ENCODE measurements at places on chromosomes 3 and 15. TPM values are rescaled to one million over a fixed set of nuclear protein-coding genes. Genes with fewer than 3 reads are reported as not detected.
A peak's percentile ranks its signal among the peaks of the same experiment; 100 is the strongest.

- peak; percentile 90 for DNase-seq
Measured at GRCh38 chr3:178352326-178353005, 183.8 kb upstream of the KCNMB2 start.

DNA sequence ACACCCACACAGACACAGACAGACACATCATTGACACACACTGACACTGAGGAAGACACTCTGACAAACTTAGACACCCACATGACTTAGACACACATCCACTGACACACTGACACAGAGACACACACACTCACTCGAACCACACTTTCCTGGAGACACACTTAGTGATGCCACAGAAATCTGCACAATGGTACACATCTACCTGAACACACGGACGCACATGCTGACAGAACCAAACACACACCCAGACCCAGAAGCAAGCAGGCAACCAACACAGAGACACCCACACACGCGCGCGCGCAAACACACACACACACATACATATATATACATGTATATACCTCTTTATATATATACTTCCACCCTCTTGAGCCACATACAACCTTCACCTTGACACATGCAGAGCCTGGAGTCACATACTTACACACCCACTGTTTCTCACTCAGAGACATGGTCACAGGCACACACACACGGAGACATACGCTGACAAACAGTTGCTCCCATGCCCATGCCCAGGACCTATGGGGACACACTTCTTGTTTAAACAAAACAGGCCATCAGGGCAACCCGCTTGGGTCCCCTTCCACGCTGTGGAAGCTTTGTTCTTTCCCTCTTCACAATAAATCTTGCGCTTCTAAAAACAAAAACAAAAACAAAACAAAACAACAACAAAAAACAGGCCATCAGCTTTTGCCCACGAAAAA lies 913 bp upstream of the SCN5A start:
- DNase-seq = no peak

GRCh38 chr3:189836795-189837194 lies 205.6 kb downstream of the TP63 start:
- DNase-seq = no peak

GRCh38 chr3:12194209-12194608 lies 35.5 kb upstream of the TIMP4 start:
- peak; percentile 89 for DNase-seq

IFT80 gene
- 30.7 TPM for total RNA-seq

TMEM108 gene
- total RNA-seq = 9.4 TPM

Data from LHCN-M2 (cell line).